Caco-2 (cell line): ENCODE measurements at places on chromosomes 11 and 22.

GRCh38 chr22:26174280-26174679, 5.0 kb downstream of the SEZ6L start:
- DNase-seq, result peak; percentile 36

GRCh38 chr11:114738954-114739353, 60.6 kb downstream of the NXPE2 start:
- peak; percentile 67 for DNase-seq

DNA sequence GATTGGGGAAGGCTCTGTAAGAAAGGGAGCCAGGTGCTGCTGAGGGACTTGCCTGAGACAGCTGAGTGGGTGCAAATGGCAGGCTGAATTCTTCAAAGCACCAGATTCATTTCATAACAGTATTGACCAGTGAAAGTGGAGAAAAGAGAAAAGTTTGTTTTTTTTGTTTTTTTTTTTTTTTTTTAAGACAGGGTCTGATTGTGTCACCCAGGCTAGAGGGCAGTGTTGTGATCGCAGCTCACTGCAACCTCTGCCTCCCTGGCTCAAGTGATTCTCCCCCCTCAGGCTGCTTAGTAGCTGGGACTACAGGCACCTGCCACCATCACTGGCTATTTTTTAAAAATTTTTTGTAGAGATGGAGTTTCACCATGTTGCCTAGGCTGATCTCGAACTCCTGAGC, 494.0 kb downstream of the MIAT start:
- no peak for DNase-seq

DNA sequence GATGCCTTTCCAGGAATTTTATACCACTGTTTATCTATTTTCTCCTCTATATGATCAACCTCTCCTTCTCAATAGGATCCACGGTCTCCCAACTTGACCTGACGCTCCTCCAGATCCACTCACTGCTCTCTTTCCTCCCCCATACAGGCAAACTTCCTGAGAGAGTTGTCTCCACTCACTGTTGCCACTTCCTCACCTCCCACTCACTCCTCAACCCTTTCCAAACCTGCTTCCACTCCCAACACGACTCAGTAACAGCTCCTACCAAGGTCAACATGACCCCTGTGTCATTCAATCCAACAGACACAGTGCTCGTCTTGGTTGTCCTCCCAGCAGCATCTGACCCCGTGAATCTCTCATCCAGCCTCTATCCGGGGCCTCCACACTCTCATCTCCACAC, 3.1 kb downstream of the APBB1 start:
- DNase-seq, result no peak

- no peak for DNase-seq
These were observed 138.7 kb downstream of the TRIM44 start for GRCh38 chr11:35800970-35801953.

GRCh38 chr22:39253435-39254070, 8.8 kb upstream of the PDGFB start:
- DNase-seq, result no peak

- DNase-seq, result peak; percentile 49
These were observed 757 bp downstream of the RNASEH2C start for GRCh38 chr11:65719871-65720210.

GRCh38 chr11:118896472-118896913, 12.8 kb downstream of the CXCR5 start:
- DNase-seq, result no peak

DNA sequence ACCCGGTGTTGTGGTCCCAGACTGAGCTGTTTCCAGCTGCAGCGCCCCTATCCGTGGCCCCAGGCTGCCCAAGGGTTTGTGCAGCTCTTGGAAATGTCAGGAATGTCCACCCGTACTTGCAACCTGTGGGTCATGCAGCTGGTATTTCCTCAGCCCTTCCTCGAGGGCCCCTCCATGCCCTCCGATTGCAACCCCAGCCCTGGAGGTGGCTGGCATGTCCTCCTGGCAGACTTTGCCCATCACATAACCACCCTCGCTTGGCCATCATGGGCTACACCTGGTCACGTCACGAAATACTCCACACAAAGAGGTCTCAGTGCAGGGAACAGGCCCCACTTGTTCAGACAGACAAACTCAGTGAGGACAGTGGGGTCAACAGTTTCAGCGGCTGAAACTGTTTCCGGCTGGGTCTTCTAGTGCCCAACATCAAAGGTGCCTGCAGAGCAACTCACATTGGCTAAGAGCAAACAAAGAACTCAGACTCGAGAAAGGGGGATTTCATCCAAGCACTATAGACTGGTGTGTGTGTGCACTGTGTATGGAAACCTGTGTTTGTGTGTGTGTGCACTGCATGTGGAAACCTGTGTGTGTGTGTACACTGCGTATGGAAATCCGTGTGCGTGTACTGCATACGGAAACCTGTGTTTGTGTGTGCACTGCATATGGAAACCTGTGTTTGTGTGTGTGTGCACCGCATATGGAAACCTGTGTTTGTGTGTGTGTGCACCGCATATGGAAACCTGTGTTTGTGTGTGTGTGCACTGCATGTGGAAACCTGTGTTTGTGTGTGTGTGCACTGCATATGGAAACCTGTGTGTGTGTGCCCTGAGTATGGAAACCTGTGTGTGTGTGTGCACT, 72.8 kb upstream of the CCND1 start:
- no peak for DNase-seq

DNA sequence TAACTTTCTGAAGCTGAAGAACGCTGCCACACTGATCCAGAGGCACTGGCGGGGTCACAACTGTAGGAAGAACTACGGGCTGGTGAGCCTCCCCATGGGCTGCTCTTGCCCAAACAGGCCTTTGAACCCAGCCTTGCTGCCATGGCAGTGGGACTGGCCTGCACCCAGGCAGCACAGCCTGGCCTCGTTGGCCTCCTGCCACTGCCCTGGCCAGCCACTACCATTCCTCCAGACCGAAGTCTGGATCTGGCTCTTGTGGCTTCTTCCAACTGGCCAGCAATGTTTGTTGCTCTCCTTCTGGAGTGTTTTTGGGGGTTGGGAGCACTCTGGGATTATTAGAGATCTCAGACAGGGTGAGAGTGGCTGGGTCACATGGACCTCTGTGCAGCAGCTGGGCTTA, 51.0 kb downstream of the MYO7A start:
- no peak for DNase-seq

GRCh38 chr11:64765851-64766665, 6.3 kb upstream of the PYGM start:
- DNase-seq, result peak; percentile 38

GRCh38 chr22:45237065-45237990, 3.4 kb downstream of the KIAA0930 start:
- DNase-seq, result no peak

GRCh38 chr22:39308614-39309363, 10.6 kb downstream of the RPL3 start:
- DNase-seq, result no peak

- no peak for DNase-seq
These were observed 697 bp downstream of the LGALS1 start for GRCh38 chr22:37675930-37676735.

DNA sequence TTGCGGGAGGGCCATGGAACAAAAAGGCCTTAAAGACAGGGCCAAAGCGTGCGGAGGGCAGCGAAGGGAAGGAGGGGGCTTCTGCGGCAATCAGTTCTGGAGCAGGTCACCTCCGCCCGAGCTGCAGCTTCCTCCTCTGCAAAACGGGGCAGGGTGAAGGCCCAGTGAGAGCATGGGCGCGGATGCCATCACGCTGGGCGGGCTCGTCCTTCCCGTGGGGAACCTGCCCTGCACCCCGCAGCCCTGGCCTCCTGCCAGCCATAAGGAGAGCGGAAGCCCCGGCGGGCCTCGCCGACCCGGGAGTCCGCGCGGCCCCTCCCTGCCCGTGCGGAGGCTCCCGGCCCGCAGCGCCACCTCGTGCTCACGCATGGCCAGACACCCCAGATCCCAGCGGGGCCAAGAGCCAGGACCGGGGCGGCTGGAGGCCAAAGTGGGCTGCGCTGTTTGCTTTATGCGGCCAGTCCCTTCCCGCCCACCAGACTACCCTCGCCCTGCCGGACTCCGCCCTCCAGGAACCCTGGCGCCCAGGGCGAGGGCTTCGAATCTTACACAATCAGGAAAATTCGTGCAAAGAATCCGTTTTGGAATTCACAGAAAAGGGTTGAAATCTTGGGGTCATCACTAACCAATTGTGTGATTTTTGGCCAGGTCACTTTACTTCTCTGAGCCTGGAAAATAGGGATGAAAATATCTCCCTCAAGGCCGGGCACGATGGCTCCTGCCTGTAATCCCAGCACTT, 16.1 kb downstream of the TSKU start:
- DNase-seq, result no peak

GRCh38 chr22:26045051-26045450, 124.2 kb upstream of the SEZ6L start:
- DNase-seq, result no peak

GRCh38 chr11:30092518-30092917, 75.7 kb upstream of the KCNA4 start:
- no peak for DNase-seq

- DNase-seq, result no peak
These were observed 2.2 kb downstream of the TNNT3 start for GRCh38 chr11:1921574-1922141.

GRCh38 chr22:39237318-39238100, 7.3 kb downstream of the PDGFB start:
- no peak for DNase-seq

GRCh38 chr11:106988151-106989077, 29.9 kb downstream of the GUCY1A2 start:
- no peak for DNase-seq

GRCh38 chr22:25656724-25657123, 85.3 kb upstream of the MYO18B start:
- no peak for DNase-seq

- DNase-seq, result peak; percentile 62
These were observed 1.4 kb upstream of the MAPK11 start for GRCh38 chr22:50271519-50271970.

- DNase-seq, result no peak
These were observed 369.3 kb upstream of the SYN3 start for GRCh38 chr22:33427461-33427860.

GRCh38 chr11:10604340-10604748, 35.9 kb upstream of the LYVE1 start:
- DNase-seq, result no peak

DNA sequence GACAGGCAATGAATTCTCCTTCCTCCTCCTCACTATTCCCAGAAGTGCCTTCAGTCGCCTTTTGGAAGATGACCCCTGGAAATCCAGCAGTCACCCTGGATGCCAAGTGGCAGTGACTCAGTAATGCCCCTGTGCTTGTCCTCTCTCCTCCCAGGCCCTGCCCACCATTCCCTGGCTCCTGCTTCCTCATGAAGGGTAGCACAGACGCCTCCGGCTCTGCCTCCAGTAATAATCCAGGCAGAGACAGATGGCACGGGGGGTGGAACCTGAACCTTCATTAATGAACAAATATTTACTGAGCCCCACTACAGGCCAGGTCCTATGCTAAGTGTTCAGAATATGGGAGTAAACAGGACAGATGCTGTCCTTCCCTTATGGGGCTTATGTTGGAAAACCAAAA, 23.2 kb downstream of the SYT13 start:
- no peak for DNase-seq

GRCh38 chr22:25126510-25126909, 73.1 kb upstream of the CRYBB3 start:
- DNase-seq, result no peak

- peak; percentile 53 for DNase-seq
These were observed 1.6 kb downstream of the MCAM start for GRCh38 chr11:119315131-119316015.

DNA sequence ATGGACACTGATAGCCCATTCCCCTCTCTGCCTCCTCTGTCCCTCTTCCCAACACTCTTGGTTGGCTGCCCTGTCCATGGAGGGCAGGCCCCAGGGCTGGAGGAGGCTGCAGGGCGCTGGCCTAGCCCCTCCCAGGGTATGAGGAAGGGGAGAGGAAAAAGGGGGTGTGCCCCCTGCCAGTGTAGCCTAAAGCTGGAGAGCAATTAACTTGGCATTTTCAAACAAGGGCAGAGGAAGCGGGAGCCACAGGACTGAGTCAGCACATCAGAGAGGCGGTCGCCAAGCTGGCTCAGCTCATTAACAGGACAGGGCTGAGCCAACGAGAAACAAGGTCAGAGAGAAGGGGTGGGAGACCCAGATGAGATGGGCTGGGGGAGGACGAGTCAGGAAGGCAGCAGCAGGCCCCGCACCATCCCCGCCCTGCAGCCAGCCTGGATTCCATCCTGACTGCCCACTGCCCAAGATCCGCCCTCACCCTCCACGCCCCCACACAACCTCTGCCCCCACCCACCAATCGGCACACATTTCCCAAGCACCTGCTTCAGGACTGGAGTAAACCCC, 76.3 kb downstream of the BUD13 start:
- peak; percentile 36 for DNase-seq

- DNase-seq, result no peak
These were observed 58.3 kb downstream of the GRIK4 start for GRCh38 chr11:120569861-120570260.

DNA sequence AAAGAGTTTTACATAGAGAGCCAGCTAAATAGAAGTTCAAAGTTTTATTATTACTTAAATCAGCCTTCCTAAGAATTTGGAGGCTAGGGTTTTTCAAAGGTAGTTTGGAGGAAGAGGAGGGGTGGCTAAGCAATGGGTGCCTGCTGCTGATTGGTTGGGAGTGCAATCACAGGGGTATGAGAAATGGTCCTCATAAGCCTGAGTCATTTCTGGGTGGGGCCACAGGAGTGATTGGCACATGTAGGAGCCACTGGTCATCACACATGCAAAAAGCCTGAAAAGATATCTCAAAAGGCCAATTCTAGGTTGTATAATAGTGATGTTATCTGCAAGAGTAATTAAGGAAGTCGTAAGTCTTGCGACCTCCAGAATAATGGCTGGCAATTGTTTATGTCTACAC, 12.9 kb downstream of the OR51L1 start:
- no peak for DNase-seq

DNA sequence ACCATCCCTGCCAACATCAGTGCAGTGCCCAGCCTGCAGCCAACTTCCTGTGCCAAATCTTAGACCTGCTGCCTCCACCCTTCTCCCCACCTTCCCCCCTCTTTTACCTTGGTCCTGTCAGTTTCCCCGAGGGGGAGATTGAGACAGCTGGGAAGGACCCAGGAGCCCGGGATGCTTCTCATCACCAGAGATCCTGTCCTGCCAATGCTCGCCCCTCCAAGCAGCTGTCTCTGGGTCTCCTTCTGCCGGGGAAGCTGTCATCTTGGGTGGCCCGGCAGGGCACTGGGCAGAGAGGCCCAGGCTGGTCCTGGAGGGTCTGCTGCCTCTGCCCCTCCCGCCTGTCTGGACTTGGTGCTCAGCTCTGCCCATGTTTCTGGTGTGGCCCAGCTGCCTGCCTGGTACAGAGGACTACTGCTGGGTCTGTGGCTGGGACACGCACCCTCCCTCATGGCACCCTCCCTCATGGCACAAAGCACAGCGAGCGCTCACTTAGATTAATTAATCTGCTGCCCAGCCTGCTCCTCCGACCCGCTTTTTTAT, 60.4 kb upstream of the THY1 start:
- DNase-seq, result peak; percentile 32

GRCh38 chr22:44139773-44140172, 41.0 kb upstream of the PARVG start:
- DNase-seq, result no peak

- no peak for DNase-seq
These were observed 52.2 kb downstream of the BMAL1 start for GRCh38 chr11:13329670-13330356.

- no peak for DNase-seq
These were observed 6.8 kb downstream of the C11orf21 start for GRCh38 chr11:2294926-2295290.

GRCh38 chr11:45646275-45646927, 19.0 kb downstream of the CHST1 start:
- DNase-seq, result no peak
